ENCODE measurements at places on chromosomes 16 and 17. TPM values are rescaled to one million over a fixed set of nuclear protein-coding genes. Genes with fewer than 3 reads are reported as not detected.

Gene ULK2
- 27.6 TPM for total RNA-seq

Gene CCT6B
- 3.6 TPM for total RNA-seq

DNA sequence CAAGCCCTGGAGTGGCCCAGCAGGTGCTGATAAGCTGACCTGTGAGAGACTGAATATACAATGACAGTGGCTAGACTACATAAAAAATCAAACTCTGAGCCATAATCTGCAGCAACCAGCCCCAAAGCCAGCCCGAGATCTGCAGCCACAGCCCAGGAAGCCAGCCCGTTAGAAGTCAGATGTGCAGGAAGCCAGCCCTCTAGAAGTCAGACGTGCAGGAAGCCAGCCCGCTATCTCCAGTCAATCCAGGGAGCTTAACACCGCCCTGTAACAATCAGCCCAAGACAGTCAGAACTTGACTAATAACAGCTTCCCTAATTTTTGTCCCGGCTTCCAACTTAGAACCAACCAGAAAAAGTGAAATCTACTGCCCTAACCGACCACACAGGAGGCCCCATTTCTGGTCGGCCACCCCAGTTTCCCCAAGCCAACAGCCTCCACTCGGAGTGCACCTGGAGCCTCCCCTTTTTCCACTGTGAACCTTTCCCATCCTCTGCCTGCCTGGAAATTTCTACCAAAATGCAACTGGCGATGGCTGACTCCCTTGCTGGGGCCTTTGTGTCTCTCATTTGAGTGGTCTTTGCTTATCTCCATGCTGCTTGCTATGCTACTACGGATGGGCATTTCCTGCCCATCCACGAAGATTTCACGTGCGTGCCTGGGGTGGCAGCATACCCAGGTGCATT, 769.3 kb downstream of the KCNJ18 start:
- DNase-seq, result no peak

- no peak for DNase-seq
Observed at GRCh38 chr17:77395501-77396048, 254.8 kb downstream of the SEC14L1 start.

DNA sequence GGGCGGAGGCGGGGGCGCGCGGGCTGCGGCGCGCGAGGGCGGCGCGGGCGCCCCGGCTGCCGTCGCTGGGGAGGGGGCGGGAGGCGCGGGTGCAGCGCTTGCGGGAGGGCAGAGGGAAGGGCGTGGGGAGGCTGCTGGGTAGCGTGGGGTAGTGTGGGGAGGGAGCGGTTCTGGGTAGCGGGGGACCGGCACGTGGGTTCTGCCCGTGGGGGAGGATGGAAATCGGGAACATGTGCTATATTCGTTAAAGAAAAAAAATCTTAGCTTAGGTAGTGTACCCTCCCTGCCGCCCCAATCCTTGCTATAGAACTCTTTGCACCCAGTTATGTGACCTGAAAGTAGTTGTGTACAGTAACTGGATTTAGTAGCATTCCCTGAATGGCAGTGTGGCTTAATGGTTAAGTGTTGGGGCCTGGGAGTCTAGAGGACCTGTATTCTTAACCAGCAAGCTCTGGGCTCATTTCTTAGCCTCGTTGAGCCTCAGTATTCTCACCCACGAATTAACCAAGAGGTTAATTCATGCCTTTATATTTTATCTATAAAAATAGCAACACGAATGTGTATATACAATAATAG, 646 bp downstream of the RABEP1 start:
- DNase-seq, result no peak

GRCh38 chr17:55641676-55642081, 81.0 kb downstream of the TMEM100 start:
- peak; percentile 46 for DNase-seq

GRCh38 chr17:14133104-14133503, 63.8 kb downstream of the COX10 start:
- no peak for DNase-seq
